ENCODE measurements at places on chromosomes 4 and X. TPM values are rescaled to one million over a fixed set of nuclear protein-coding genes. Genes with fewer than 3 reads are reported as not detected.
A peak's percentile ranks its signal among the peaks of the same experiment; 100 is the strongest.

DNA sequence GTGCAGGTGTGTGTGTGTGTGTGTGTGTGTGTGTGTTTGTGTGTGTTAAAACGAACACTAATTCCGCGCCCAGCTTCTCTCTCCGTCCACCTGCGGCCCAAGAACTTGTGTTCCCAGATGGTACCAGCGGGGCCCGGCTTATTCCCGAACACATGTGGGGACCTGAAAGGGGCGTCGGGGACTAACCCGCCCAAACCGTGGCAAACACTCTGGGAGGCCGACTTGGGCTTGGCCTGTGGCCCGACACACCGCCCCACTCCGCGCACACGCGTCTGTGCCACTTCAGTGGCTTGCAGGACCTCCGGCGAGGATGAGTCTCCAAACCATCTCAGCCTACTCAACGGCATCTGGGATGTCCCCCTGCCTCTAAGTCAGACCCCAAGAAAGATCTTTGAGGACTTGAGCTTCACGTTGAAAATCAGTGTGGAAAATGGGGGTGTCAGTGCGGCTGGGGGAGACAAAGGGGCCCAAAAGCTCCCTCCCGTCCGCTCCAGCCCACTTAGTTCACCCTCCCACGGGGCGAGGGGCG lies 790 bp upstream of the HHIP start:
- H3K27me3 ChIP-seq, result peaks cover 48% of the 10 kb centered on the region
- peak overlapping the region; percentile 81 for H3K4me3 ChIP-seq
- no peak for DNase-seq
- peaks cover 38% of the 10 kb centered on the region for H3K4me1 ChIP-seq

DNA sequence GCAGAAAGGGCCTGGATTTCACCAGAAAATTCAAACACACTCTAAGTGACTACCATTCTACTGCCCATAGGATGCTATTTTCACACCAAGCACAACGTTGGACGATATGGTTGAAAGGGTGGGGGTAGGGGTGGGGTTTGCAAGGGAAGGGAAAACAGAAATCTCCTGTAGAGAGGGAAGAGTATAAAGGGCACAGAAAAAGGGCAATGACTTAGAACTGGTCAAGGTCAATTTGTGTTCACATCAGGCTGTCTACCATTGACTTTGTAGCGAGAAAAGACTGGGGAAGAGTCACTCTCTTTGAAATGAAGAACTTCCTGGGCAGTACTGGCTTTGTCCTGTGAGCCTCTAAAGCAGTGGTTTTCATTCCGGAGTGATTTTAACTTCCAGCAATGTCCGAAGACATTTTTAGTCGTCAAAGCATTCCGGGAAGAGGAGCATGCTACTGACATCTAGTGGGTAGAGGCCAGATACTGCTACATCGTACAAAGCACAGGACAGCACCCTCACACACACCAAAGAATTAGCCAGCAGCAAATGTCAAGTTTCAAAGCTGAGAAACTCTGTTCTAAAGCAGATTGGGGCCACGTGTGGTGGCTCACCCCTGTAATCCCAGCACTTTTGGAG lies 48.4 kb upstream of the SLC7A3 start:
- H3K4me1 ChIP-seq, result peaks cover 5% of the 10 kb centered on the region
- H3K27ac ChIP-seq, result no peak overlapping the region
- H3K27me3 ChIP-seq, result no peaks in the 10 kb centered on the region
- no peak overlapping the region for H3K4me3 ChIP-seq

DNA sequence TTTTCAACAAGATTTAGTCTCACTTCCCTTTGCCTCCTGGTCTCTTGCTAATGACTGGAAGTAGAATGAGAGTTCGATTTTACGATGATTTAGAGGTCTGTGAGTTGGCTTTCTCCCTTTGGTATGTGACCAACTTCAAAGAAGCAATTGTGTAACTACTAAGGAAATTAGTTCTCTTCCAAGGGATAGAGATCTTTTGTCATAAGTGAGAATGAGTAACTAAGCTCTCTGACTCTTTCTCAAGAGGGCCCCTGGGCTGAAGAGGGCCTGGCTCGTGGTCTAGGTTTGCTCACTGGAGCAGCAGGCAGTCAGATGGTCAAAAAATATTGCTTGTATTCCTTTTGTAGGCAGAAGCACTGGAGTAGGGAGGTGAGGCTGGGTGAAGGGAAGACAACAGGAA lies 176.3 kb downstream of the ENOX2 start:
- H3K4me3 ChIP-seq, result no peak overlapping the region
- no peaks in the 10 kb centered on the region for H3K27me3 ChIP-seq
- H3K36me3 ChIP-seq, result peaks cover 37% of the 10 kb centered on the region
- H3K27ac ChIP-seq, result peak overlapping the region; percentile 93
- DNase-seq, result no peak

- no peak overlapping the region for H3K27ac ChIP-seq
- no peaks in the 10 kb centered on the region for H3K36me3 ChIP-seq
- H3K4me1 ChIP-seq, result no peaks in the 10 kb centered on the region
- DNase-seq, result no peak
- no peak overlapping the region for H3K4me3 ChIP-seq
These were observed 73.5 kb upstream of the ZFP42 start for GRCh38 chr4:187921946-187922623.

- peak overlapping the region; percentile 40 for H3K27ac ChIP-seq
- no peaks in the 10 kb centered on the region for H3K27me3 ChIP-seq
- H3K36me3 ChIP-seq, result no peaks in the 10 kb centered on the region
These were observed 71.0 kb downstream of the AFF1 start for GRCh38 chr4:87005690-87006425.

DNA sequence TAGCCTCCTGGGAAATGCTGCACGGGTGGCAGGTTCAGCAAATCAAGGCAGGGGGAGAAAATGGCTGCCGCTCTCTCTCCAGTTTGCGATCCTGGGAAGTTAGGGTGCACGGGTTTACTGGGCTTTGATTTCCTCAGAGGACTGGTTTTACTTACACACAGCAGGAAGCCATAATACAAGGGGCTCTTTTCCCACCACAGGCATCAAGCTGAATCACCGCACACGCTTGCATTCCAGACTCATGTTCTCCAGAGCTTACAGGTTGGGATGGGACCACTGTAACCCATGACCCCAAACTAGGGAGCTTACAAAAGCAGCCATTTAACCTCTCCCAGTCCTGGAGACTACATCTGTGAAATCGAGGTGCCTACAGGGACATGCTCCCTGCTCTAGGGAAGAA lies 159.8 kb downstream of the DHRSX start:
- H3K27me3 ChIP-seq, result no peaks in the 10 kb centered on the region
- no peak for DNase-seq
- peaks cover 4% of the 10 kb centered on the region for H3K4me1 ChIP-seq
- no peak overlapping the region for H3K27ac ChIP-seq
- H3K4me3 ChIP-seq, result no peak overlapping the region
- H3K36me3 ChIP-seq, result peaks cover 32% of the 10 kb centered on the region

GRCh38 chr4:112517067-112517634 lies 1.2 kb upstream of the NEUROG2 start:
- no peaks in the 10 kb centered on the region for H3K36me3 ChIP-seq
- peaks cover 63% of the 10 kb centered on the region for H3K4me1 ChIP-seq
- H3K4me3 ChIP-seq, result peak overlapping the region; percentile 74

DNA sequence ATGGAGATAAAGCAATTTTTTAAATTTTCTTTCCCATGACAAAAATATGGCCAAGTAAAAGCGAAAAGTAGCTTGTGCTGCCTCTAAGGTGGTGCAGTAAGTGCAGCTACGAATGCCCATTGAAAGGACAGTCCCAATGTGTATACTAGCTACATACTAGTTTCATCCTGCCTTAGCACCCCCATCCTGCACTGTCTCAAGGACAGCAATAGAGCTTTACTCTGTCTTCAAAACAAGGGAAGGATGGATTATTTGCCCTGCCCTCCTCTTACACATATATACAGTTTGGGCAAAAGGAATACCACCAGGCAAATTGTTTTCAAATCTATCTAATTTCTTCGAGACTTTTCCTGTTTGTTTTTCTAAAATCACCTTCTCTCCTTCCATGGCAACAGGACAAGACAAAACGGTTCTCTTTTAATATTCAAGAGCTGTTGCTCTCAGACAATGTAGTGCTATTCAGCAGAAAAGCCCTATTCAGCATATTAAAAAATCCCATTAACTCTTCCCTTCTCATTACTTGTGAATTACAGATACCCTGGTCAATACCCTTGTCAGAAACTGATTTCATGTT lies 75.1 kb upstream of the SLC7A11 start:
- no peaks in the 10 kb centered on the region for H3K27me3 ChIP-seq
- H3K36me3 ChIP-seq, result no peaks in the 10 kb centered on the region
- H3K4me1 ChIP-seq, result peaks cover 6% of the 10 kb centered on the region
- no peak for DNase-seq
- no peak overlapping the region for H3K27ac ChIP-seq

TMEM31 gene
- 2.0 TPM for total RNA-seq

TMPRSS11D gene
- not detected for total RNA-seq

ADH1C gene
- not detected for total RNA-seq

TASL gene
- total RNA-seq, result not detected

C4orf36 gene
- total RNA-seq, result 3.2 TPM
